ENCODE measurements at places on chromosomes 1 and 21.
A peak's percentile ranks its signal among the peaks of the same experiment; 100 is the strongest.

GRCh38 chr21:41717573-41718330 is 49.1 kb downstream of the RIPK4 start:
- DNase-seq, result no peak

- no peak for DNase-seq
Observed at GRCh38 chr1:119475866-119476439, 31.1 kb upstream of the HSD3B1 start.

DNA sequence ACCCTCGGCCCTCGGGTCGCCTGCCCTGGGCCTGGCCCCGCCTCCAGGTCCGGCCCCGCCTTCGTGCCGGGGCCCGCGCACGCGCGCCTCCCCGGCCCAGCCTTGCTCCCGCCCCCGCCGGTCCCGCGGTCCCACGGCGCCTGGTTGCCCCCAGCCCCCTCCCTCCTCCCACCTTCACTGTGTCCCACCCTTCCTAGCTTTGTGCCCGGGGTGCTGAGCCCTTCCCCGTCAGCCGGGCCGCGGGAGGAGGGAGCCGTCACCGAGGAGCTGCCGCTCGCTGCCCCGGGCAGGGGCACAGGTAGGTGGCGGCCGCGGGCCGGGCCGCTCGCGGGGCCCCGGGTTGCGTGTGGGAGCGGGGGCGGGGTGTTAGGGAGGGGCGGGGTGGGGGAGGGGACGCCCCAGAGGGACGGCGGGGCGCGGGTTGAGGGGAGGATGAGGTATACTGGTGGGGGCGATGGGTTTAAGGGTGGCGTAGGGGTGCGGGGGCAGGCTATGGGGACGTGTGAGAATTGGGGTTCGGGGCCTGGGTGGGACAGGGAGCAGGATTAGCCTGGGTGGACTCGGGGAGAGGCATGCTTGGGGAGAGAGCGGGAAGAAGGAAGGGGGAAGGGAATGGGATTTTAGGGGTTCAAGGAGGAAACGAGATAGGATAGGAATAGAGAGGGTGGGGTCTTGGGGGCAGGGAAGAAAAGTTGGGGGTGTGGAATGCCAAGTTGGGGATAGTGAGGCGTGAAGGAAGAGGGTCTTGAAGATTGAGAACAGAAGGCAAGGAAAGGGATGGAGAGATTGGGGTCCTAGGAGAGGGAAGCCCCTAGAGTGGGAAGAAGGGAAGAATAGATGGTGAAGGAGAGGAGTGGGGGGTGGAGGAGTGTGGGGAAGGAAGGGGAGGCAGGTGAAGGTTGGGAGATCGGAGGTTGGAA is at the start of gene LRRC42:
TSS of gene LRRC42 (plus strand) at position 99 of the 920 bp plus-strand sequence. CDS start 5,650 bp downstream, outside the sequence.
- DNase-seq, result no peak

GRCh38 chr1:112716133-112716720 is 1.1 kb upstream of the PPM1J start:
- DNase-seq, result peak; percentile 83

DNA sequence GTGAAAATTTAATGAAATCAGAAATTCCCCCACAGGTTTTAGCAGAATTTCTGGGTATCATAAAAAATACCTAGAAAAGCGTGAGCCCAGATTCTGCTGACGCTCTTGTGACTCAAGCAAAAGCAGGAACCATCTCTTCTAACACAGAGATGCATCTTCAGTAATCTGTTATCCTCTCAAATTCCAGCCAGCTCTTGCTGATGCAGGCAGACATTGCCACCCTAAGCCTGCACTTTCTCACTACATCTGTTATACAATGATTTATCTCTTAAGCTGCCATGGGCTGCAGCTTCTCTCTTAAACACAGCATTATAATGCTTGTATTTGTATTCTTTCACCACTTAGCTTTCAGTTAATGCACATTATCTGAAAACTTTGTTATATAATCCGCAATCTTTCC is 113.0 kb upstream of the RGS1 start:
- DNase-seq, result no peak

DNA sequence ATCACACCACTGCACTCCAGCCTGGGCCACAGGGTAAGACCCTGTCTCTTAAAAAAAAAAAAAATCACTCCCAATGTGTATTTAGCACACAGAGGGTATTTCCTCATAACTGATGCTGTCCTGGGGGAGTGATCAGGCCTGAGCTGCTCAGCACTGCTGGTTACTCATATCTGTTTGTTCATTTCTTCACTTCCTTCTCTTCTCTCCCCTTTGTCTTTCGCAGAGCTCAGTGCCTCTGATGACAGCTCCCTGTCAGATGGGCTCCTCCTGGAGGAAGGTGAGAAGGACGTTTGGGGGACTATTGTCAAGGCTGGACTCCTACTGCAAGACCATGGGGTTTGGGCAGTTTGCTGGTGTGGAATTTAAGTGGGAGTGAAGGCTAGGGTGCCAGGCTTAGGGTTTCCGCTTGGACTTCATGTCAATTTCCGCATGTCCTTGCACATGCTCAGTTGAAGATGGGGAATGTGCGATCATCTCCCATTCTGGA is 13.0 kb downstream of the INAVA start:
- no peak for DNase-seq

GRCh38 chr1:190957565-190957964 is 479.9 kb upstream of the BRINP3 start:
- no peak for DNase-seq

DNA sequence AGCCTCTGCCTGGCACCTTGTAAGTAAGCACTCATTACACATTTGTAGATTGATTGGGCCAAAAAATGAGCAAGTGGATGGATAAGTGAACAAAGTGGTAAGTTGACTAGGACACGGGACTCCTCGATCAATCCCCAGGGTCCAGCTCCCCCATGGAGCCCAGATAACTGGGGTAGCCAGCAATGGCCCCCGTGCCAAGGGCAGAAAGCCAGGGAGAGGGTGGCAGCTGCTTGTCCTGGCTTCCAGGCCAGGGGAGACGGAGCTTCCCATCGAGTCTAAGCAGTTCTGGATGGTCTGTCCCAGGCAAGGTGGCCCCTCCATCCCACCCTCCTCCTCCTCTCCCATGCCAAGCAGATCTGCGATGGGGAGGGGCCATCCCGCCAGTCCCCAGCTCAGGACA is 91.4 kb downstream of the SPSB1 start:
- DNase-seq, result no peak

DNA sequence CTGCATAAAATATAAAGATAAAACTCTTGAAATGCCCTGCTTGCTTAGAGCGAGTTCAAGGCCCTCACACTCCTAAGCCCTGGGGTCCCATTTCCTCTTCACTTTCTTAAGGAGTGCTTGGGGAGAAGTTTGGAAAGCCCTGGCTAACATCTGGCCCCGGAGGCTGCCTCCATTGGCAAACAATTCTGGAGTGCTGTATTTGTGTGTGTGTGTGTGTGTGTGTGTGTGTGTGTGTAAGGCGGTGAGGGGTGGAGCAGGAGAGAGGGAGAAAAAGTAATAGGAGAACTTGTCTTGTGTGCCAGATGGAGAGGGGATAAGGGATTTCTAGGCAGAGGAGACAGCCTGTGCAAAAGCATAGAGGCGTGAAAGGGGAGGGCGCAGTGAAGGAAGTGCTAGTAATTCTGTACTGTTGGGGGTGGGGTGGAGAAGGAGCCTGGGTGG is 578 bp upstream of the TRIM62 start:
- DNase-seq, result no peak

DNA sequence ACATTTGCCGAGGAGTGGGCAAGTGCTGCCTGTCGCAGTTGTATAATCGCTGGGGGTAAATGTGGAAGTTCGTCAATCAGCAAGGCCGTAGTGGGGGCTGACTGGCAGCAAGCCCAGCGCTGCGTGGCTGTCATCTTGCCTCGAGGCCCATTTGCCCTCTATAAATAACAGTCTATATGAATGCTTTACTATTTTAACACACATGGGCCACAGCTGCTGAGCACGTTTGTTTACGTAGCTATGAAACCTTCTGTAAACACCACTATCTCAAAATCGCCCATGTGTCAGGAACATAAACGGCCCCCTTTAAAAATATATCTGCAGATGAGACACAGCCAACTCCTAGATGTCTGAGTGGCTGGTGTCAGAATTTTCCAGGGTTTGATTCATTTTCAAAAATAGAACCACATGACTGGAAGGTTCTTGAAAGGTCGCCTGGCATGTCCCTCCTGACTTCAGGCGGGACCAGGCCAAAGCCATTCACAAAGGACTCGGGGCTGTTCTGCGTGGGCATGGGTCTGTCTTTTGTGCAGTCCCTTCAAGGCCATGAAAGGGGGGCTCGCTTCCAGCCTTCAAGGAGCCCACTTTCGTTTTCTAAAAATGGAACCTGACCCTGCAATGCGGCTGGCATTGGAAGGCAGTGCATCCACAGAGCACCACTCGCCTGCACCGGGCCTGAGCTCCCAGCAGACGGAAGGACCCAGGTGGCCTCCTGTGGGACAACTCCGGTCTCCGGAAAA is 205.5 kb downstream of the KCNJ6 start:
- no peak for DNase-seq

GRCh38 chr21:40684726-40685125 is 162.2 kb downstream of the DSCAM start:
- DNase-seq, result no peak

DNA sequence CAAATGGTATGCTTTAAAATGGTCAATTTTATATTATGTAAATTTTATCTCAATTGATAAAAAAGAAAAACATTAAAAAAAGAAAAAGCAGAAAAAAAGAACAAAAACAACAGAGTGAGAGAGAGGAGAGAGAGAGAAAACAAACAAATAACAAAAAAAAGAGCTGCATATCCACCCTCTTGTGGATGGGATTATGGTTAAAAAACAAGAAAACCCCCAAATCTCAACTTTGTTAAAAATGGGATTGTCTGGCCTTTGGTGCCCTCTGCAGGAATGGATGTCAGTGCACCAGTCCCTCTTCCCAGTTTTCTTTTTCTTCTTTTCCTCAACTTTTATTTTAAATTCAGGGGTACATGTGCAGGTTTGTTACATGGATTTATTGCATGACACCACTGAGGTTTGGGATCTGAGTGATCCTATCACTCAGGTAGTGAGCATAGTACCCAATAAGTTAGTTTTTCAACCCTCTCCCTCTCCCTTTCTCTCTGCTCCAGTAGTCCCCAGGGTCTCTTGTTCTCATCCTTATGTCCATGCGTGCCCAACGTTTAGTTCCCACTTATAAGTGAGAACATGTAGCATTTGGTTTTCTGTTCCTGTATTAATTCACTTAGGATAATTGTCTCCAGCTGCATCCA is 28.1 kb downstream of the RNF187 start:
- DNase-seq, result peak; percentile 38

DNA sequence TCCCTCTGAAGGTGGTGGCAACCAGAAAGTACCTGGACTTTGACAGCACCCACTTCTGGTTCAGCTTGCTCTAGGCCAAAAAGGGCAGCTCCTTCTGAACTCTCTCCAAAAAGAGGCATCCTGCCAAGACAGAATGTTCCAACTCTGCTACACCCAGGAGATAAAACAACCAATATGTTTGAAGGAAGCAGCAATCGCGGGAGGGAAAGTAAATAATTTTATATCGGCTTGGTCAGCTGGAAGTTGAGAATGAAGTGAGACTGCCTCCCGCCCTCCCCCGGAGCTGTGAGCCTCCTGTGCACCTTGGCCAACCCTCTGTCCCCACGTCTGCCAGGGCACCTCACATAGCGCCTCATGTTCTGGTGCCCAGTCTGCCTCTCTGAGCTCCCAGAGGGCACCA is 130.3 kb upstream of the ATP1A1 start:
- DNase-seq, result no peak

GRCh38 chr1:67724928-67725560 is 40.0 kb downstream of the GADD45A start:
- no peak for DNase-seq

DNA sequence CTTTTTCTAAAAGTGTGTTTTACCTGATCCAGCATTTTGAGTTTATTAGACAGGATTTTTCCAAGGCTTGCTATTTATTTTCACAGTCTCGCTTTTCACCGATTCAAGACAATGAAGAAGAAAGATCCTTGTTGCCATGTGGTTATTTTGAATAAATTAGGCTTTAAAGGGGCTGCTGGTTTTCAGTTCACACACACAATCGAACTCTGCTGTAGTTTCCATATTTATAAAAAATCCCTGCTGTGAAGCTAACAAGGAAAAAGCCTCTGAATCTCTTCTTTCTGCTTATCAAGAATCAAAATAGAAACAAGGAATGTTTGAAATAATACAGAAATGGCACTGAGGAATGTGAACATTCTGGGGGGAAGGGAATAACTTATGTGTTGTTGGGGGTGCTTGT is 102.5 kb upstream of the KAZN start:
- no peak for DNase-seq

DNA sequence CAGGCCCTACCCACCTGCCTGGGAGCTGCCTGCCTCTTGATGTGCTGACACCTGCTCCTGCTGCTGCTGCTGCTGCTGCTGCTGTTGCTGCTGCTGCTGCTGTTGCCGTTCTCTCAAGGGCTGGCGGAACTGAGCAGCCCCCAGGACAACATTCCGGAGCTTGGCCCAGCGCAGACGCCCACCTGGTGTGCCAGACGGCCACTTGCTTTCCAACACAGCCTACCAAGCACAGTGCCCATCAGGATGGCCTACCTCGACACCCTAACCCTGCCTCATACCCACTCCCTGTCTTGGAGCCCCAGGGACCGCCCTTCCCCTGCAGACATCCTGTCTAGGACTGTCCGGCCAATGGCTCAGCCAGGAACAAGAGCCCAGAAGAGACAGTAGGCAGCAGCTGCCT is 11.8 kb downstream of the DENND4B start:
- no peak for DNase-seq

DNA sequence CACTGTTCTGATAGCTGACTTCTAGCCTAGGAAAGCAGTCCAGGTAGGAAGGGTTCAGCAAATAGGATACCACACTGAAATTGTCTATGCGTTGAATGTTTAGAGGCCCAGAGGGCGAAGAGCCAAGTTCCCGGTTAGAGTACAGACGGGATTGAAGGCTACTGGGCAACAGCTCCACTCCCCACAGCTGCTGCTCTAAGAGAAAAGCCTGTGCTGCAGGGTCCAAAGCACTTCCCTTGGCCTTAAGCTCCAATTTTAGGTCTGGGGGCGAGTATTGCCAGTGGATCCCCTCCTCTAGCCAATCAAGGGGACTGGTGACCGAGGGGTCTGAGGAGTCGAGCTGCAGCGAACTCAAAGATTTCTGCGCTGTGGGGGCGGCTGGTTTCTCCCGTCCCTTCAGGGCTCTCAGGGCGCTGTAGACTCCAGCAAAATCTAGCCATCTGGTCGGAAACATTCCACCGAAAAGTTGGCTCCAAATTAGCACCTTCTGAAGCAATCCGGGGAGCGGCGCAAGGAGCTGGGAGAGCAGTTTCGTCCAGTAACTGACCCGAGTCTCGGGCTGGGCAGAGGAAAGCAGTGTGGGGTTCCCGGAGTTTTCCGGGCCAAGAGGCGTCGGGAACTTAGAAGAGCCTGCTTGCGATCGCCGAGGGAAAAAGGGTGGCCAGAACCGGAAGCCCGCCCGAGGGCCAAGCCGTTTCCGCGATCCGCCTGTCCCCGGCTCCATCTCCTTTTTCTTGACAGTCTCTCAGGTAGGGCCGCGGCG is 748 bp downstream of the PPP1R15B start:
- peak; percentile 6 for DNase-seq

DNA sequence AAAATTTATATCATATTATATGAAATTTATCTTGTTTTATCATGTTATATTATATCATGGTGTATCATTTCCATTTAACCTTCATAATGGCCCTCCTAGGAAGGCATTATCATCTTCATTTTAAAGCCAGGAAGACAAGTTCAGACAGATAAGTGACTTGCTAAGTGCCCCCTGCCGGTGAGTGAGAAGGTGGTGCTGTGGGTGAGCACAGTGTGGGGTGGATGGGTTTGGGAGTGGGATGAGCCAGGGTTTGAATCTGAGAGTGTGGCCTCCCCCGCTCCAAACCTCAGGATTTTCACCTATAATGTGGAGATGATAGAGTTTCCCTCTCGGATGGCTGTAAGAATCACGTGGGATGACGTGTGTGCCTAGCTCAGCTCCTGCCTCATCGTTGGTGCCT is 108.7 kb upstream of the IGSF21 start:
- no peak for DNase-seq
